Inflammatory macrophage treated with lipopolysaccharide for 4 hours (primary cell): ENCODE measurements at places on chromosomes 2 and 18.
A peak's percentile ranks its signal among the peaks of the same experiment; 100 is the strongest.

GRCh38 chr2:10951558-10952414 lies 40.1 kb downstream of the KCNF1 start:
- DNase-seq: no peak

DNA sequence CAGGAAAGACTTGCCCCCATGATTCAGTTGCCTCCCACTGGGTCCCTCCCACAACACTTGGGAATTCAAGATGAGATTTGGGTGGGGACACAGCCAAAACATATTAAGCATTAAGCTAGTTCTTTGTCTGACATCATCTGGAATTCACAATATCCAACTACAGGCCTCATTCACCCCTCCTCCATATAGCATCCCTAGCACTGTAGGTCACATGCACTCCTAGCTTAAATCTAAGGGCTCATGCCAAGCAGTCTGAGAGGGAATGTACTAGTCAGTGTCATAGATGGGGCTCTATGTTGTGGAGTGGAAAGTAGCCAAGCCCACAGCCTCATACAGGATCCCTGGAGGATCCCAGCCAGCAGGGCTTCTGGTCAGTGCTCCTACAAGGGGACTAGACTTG lies 92.1 kb downstream of the IRS1 start:
- no peak for DNase-seq

- DNase-seq: peak; percentile 7
Observed at GRCh38 chr2:102717308-102718018, 44.4 kb upstream of the TMEM182 start.

DNA sequence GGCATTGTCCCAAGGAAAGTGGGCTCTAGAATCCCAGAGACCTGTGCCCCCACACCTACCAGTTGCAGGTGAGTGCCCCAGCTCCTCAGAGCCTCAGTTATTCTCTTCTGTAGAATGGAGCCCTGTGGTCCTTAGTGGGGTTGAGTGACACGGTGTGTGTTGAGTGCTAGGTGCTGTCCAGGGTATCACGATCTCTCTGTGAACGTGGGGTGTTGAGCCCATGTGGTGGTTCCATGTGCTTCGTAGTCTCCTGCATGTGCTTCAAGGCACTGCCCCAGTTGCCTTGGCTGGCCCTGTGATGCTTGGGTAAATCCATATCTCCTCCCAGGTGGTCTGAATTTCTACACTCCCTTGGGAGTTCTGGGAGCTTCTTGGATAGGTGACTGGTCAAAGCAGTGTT lies 54.9 kb downstream of the SH3RF3 start:
- no peak for DNase-seq

GRCh38 chr2:136251197-136251884 lies 133.4 kb upstream of the CXCR4 start:
- no peak for DNase-seq

GRCh38 chr2:170432823-170433222 lies 254.9 kb downstream of the MYO3B start:
- DNase-seq: no peak

- peak; percentile 43 for DNase-seq
Observed at GRCh38 chr2:159998961-159999360, 63.5 kb downstream of the PLA2R1 start.

GRCh38 chr2:201642579-201643215 lies 606 bp downstream of the TMEM237 start:
- peak; percentile 73 for DNase-seq

GRCh38 chr2:146642066-146642465 lies 1202.8 kb upstream of the ACVR2A start:
- no peak for DNase-seq

GRCh38 chr2:108226564-108226963 lies 13.2 kb upstream of the SULT1C3 start:
- DNase-seq: no peak

- DNase-seq: peak; percentile 17
Observed at GRCh38 chr2:183063083-183063482, 15.5 kb upstream of the DUSP19 start.

DNA sequence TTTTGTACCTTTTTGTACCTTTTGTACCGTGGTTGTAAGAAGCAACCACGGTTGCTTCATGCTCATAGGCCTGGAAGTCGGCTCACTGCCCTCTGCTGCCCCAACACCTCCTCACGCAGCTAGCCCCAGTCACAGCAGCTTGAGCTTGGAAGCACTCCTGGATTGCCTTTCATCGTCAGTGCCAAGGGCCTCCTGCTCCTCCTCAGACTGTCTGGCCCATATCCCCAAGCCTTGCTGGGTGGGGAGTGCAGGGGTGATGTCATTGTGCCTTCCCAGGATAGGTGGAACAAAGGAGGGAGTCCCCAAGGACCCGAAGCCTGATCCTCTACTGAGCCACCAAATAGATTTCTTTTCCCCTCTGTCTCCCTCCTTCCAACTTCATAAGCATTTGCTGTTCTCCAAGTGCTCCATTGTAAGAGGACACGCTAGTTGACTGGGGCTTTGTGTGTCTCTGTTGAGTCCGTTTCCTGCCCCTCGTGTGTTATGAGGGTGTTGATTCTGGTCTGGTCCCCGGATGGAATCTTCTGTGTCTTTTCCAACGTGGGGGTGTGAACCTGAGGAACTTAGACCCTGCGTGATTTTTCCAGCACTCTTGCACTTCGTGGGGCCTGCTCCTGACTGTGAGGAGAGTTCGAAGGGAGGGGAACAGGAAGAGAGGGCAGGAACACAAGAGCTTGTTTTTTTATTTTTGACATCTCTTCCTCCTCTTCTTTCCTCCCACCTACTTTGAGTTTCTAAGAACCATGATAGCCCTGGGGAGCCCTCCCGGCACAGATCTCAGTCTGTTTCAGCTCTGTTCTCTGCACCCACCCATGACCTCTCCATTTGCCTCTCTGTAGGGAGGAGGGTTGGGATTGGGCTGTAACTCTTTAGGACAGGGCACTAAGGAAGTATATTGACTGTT lies 127.2 kb upstream of the EML6 start:
- no peak for DNase-seq

GRCh38 chr18:11860594-11861450 lies 9.6 kb downstream of the CHMP1B start:
- DNase-seq: no peak

DNA sequence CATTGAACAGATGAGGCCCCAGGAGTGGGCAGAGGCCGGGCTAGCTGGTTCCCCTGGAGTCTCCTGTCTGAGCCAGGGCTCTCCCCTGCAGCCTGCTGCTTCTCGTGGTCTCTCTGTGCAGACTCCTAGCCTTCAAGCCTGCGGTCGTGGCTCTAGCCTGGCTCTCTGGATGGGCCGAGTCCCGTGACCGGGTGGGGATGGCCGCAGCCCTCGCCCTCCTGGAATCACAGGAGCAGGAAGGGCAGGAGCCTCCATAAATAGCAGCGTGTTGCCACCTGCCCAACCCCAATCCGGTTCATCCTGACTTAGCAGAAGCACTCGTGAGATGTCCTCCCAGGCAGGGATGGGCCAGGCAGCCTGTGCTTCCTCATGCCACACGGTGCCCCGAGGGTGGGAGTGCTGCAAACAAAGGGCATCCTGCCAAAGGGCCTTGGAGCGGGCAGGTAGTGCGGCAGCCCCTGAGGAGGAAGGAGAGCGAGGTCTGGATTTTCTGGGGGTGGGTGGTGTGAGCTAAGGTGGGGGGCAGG lies 43.9 kb downstream of the FOSL2 start:
- DNase-seq: no peak

DNA sequence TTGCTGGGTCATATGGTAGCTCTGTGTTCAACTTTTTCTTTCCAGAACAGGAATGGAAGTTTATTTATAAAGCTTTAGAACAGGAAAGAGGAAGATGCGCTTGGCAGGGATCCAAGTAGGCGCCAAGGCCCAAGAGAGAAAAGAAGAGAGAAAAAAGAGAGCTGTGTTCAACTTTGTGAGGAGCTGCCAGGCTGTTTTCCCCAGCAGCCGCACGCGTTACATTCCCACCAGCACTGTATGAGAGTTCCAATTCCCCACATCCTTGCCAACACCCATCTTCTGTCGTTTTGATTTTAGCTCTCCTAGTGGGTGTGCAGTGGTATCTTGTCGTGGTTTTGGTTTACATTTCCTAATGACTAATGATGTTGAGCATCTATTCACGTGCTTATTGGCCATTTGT lies 51.4 kb downstream of the KCNF1 start:
- peak; percentile 33 for DNase-seq

- DNase-seq: no peak
Observed at GRCh38 chr2:55452879-55453278, 33.2 kb upstream of the CCDC88A start.

- no peak for DNase-seq
Observed at GRCh38 chr2:231764760-231765159, 16.3 kb downstream of the PDE6D start.

DNA sequence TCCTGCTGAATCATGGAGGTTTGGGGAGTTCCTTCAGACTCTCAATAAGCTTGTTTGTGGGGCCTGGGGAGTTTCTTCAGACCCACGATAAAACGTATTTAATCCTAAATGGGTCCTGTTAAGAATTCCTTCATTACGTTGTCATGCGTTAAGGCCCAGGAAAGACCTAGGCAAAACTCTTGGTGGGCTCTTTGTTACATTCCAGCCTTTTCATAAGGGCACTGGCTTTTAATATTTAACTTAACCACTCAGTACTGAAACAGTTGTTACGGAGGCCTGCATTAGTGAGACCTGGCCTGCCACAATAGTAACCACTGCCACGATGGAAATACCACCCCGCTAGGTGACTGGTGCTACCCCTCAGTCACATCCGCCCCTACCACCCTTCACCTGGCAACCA lies 17.5 kb upstream of the BIN1 start:
- no peak for DNase-seq

DNA sequence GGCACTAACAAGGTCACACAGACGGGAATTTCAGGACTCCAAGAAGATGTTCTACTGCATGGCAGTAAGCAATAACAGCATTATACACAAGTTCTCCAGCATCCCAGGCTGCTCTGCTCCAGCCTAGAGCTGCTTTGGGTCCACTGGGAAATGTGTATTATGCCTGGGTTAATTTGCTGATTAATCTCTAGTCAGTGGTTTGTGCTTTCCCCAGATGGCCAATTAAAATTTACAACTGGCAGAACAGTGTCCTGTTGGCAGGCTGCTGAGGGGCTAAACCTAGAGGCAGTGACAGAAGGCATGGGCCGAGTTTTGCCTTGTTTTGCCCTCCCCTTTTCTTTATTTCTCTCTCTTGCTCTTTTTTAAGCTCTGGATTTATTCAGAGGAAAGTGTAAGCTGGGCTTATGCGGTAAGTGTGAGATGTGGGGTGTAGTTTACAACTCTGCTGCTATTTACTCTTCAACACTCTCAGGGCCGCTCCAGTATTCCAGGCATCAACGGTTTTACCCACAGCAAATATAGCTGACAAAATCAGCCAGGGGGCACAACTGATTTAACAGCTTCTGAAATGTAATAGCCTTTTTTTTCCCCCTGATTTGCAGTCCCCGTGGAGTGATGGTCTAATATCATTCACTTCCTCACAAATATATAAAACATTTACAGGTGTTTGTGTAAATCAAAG lies 348.0 kb downstream of the GPD2 start:
- no peak for DNase-seq

- DNase-seq: no peak
Observed at GRCh38 chr2:139354518-139354917, 574.3 kb upstream of the NXPH2 start.

DNA sequence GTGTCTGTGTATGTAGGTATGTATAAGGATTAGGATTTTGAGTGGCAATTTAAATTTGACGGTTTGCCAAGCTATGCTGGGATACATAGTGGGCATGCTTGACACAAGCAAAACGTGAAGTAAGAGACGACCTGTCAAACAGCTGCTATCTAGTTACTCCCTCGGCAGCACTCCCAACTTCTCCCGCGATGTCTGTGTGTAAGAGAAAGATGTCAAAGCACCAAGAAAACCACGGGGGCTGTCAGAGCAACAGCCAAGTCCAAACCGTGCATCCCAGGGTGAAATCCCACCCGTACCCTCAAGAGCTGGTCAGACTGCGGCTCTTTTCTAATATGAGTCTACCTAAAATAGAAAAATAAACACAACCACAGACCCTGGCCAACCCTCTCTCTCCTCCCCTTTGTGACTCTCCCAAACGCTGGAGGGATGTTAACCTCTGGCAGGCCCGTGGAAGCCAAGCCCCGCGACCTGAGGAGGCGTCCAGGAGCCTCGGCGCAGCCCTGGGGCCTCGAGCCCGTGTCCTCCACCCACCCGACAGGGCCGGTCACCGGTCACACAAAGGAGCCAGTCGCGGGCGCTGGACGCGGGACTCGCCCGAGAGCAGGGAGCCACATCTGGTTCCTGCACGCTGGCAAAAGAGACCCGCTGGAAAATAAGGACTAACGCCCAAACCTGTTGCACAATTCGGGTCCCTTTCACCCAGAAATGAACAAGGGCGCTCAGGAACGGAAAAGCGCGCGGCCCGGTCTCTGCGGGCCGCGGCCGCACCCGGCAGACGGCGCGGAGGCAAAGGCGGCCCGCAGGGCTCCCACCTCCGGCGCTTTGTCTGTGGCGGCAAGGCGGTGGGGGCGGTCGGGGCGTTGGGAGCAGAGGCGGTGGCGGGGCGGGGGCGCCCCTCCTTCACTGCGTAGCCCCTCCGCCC lies 925 bp downstream of the SESTD1 start:
- DNase-seq: peak; percentile 44

GRCh38 chr2:88651646-88652045 lies 24.4 kb upstream of the EIF2AK3 start:
- DNase-seq: no peak

GRCh38 chr18:23934863-23935262 lies 79.7 kb upstream of the TTC39C start:
- no peak for DNase-seq

DNA sequence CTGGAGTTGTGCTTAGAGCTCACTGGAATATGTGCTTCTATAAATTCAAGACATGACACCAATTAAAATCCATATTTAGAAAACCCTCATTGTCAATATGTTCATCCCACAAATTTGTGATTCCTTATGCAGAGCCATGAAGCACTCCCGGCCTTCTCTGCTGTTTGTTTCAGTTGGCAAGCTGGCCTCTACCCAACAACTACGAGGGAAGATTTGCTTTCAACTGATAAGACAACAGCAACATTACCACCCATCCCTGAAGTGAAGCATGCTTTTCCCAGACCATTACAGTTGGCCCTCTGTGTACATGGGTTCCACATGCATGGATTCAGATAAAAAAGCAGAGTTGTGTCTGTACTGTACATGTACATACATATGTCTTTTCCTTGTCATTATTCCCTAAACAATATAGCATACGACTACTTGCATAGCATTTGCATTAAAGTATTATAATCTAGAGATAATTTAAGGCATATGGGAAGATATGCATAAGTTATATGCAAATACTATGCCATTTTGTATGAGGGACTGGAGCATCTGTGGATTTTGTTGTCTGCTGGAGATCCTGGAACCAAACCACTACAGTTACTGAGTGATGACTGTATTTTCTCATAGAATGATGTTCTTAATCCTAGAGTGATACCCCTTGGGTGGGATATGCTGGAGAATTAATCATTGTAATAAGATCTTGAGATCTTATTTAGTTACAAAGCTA lies 77.6 kb upstream of the MC2R start:
- no peak for DNase-seq
